ENCODE measurements at places on chromosomes 3 and 15.

DNA sequence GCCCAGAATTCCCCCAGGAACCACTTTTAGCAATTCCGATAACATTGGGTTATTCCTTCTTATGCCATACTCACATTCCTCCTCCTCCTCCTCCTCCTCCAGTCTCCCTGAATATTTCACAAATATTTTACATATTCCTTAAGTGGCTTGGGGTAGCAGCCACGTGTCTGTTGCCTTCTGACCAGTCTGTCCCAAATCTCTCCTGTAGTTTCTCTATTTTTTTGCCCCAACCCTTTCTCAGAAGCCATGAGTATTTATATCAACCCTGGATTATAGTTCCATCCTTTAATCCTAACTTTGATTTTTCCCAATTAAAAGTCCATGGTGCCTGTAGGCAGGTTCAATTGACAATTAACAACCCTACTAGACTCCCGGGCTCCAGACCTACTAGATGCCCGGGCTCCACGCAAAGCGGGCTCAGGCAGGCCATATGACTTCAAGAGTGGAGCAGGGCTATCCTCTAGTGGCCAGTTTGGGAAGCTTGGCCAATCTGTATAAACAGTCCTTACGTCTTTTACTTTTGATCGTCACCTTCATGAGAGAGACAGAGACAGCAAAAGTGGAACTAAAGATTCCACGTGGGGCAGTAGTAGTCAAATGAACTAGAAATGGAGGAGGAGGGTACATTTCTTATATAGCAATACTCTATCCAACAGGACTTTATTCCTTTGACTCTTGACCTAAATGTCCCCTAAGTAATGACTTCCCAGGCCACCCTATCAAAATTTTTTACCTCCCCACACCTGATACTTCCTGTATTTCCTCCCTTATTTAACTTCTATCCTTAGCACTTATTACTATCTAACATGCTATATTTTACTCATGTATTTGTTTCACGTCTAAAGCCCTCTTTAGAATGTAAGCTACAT lies 69.7 kb downstream of the USF3 start:
- DNase-seq, result no peak

GRCh38 chr15:83092309-83092976 lies 15.0 kb upstream of the TM6SF1 start:
- DNase-seq, result no peak

DNA sequence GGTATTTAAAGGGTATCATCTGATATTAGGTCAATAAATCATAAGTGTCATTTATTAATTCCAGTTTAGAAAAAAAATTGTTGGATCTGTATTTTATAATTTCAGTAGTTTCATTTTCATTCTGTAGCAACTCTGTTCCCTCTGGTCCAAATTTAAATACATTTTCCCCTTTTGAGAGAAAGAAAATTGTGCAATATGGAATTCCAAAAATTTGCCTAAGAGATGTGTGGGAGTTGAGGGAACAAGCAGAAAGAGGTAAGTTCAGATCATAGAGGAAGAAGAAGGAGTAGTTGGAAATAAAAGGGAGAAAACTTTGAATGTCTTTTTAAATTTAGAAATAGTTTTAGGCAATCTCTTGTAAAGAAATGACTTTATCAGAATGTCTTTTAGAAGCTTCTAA lies 48.9 kb upstream of the MME start:
- DNase-seq, result no peak

GRCh38 chr15:89442671-89443307 lies 53.6 kb downstream of the RHCG start:
- DNase-seq, result peak; percentile 74

DNA sequence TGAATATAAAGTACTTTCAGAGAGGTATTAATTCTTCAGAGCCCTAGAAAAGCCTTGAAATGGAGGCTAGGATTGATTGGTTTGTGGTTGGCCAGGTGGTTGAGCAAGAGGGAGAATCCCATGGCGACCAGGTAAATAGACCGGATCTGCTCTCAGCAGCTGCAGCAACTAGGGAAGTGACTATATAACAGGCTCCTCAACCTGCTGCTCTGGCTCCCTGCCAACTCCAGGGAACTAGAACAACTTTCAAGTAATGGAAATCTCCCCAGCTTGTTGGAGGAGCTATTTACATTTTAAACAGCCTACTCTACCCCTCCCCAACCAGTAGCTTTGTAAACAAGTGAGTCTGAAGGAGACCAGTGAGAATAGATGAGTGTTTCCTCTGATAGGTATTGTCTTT lies 121.8 kb upstream of the CADM2 start:
- no peak for DNase-seq

DNA sequence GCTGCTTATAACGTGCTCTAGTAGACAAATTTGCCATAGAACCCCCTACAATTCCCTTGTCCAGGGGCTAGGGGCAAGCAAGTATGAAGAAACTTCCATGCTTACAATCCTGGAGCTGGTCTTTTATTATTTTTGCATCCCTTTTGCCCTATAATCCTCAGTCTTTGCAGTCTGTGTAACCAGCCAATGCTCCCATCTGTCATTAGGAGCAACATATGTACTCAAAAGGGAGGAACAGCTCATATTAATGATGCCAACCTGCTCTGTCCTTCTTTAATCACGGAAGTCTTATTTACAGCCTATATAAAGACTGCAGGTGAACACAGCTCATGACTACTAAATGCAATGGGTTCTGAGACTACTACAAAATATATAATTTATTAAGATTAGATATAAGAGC lies 263.3 kb downstream of the ZIC1 start:
- DNase-seq, result no peak

- no peak for DNase-seq
These were observed 93.4 kb upstream of the NR2E3 start for GRCh38 chr15:71716990-71717389.

GRCh38 chr3:191296041-191296541 lies 33.1 kb upstream of the CCDC50 start:
- no peak for DNase-seq

DNA sequence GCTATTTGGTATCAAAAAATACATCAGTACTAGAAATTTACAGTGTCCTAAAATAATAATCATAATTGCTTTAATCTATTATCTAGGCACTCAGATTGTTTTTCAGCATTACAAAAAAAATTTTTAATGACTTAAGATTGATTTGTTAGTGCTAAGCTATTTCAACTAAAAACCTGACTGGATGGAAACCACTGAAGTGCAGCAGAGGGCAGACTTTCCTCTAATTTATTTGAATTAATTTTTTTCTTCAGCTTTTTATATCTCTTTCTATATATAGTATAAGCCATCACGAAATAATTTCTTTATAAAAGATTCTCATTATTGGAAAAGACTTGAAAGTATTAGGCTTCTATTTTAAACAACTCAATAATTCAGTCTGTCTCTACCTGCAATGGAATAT lies 131.4 kb downstream of the IQCH start:
- no peak for DNase-seq

- no peak for DNase-seq
These were observed 17.5 kb upstream of the KCTD6 start for GRCh38 chr3:58474348-58474911.

GRCh38 chr3:14248849-14249523 lies 70.4 kb downstream of the LSM3 start:
- DNase-seq, result no peak

GRCh38 chr3:53617893-53618523 lies 123.6 kb downstream of the CACNA1D start:
- DNase-seq, result no peak

- no peak for DNase-seq
These were observed 56.7 kb upstream of the TSEN2 start for GRCh38 chr3:12427551-12427950.

DNA sequence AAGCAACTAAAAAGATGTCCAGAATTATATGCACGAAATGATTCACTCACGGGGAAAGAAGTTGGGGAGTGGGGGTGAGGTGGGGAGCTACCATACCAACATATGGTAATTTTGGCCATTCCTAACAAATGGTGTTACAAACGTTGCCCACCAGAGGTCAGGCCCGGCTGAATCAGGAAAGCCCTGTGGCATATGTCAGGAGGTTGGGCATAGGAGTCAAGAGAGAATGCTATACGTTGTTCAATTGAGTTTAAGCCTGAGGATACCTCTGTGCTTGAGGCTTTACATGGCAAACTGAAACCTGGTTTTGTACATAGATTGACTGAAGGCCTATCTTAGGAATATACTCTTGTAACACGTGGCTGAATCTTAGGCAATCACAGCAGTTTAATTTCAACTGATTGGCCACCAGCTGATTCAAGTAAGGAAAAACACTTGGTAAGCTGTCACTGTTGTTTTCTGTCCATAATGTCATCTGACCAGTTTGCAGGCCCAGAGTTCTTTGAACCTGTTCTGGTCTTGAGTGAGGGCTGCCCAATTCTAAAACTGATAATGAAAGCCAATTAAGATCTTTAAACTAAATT lies 23.4 kb upstream of the SLC2A2 start:
- DNase-seq, result peak; percentile 72

DNA sequence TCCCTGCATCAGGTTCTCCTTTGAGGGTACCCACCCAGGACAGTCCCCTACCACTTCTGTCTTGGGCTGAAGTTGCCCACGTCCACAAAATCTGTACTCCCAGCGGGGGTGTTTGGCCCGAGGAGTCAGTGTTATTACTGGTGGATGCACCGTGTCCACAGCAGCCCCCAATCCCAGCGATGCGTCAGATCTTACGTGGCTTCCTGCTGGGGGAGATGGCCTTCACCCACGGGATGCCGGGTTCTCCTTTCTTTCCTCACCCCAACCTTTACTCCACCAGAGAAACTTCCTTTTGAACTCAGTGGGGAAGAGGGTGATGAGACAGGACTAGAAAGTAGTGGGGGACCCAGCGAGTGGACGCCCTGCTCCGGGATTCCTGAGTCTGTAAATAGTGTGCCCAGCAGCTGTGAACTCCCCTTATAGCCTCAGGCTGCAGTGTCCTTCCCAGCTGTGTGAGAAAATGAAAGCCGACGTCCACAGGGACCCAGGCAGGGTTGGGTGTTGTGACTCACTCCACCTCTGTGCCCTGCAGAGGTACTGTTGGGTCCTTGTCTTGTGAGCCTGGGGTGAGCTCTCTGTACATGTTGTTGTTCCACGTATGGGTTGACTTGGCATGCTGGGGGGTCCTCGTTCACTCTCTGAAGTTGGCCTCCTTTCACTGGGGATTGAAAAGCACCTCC lies 31.5 kb downstream of the CRTAP start:
- no peak for DNase-seq

DNA sequence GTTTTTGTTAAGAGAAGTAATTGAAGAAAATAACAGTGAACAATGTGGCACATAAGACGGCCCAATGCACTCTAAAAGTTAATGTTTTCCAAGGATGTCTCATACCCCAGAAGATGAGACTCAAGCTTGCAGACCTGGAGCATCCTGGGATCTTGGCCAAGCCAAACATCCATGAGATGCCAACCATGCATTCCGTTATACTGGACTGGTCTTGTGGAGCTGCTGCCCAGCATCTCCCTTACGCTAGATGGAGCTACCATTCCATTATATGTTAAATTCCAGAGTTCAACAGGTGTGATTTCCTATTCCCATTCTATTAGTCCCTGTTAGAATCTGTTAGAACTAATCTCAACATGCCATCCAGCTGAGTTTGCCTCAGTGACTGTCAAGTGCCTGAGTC lies 181.8 kb downstream of the PDCD6IP start:
- DNase-seq, result no peak

- no peak for DNase-seq
These were observed 217.8 kb downstream of the SOX2 start for GRCh38 chr3:181929501-181929900.

GRCh38 chr15:47432826-47433225 lies 284.5 kb upstream of the SEMA6D start:
- DNase-seq, result no peak

- DNase-seq, result no peak
These were observed 630 bp upstream of the EFCAB12 start for GRCh38 chr3:129429080-129429451.

DNA sequence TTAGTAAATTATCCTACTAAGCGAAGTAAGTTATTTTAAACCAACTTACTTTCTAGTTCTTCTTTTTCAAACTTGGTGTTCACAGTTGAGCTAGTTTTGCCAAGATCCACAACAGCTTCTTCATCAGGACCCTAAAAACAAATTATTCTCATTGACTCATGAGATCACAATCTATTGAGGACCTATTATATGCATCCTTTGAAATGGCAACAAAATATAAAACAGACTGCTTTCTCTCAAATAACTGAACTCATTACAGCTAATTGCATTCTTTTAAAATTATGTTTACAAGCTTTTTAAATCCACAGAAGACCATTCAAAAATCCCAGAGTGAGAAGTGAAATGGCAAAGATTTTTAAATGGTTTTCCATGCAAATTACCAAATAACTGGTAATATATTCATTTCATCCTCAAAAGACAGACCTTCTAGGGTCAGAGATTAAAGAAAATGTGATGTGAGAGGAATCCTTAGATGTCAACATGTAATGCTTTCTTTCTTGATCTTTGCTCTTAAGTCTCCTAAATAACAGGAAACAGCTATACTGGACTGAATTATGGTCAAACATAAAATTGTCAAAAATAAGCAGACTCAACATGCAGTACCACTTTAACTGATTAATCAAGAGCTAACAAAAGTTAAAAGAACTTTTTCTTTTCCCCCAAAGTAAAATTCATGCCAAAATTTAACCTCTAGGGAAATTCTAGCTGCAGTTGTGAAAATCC lies 31.7 kb downstream of the SLC4A7 start:
- no peak for DNase-seq

DNA sequence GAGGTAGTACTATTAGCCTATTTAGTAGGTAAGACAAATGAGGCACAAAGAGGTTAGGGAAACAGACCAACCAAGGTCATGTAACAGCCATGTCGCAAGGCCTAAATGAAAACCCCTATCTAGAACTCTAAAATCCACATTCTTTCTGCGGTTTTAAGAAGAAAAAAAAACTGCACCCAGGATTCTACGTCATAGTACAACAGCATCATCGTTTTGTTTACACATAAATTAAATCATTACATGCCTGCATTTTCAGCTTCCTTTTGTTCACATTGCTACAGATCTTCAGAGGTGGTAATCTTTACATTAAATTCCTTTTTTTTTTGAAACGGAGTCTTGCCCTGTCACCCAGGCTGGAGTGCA lies 548 bp upstream of the PSMD6 start:
- no peak for DNase-seq

- DNase-seq, result no peak
These were observed 590.8 kb downstream of the FOXP1 start for GRCh38 chr3:70992562-70993204.

GRCh38 chr3:52446631-52447511 lies 2.0 kb upstream of the SEMA3G start:
- DNase-seq, result peak; percentile 87

DNA sequence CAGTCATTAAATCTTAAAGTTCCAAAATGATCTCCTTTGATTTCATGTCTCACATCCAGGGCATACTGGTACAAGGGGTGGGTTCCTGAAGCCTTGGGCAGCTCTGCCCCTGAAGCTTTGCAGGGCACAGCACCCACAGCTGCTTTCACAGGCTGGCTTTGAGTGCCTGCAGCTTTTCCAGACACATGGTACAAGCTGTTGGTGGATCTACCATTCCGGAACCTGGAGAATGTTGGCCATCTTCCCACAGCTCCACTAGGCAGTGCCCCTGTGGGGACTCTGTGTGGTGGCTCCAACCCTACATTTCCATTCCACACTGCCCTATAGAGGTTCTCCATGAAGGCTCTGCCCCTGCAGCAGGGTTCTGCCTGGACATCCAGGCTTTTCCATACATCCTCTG lies 211.1 kb upstream of the THBS1 start:
- DNase-seq, result no peak

Measured in activated effector memory CD4-positive, alpha-beta T cell treated with anti-CD3 and anti-CD28 coated beads, Interleukin-2, amount 50 U/mL, for 16 hours (primary cell).